GM06990 (cell line): ENCODE measurements at places on chromosomes 6 and 20.

- no peak for DNase-seq
Measured at GRCh38 chr6:73969971-73970970, 274.3 kb downstream of the CD109 start.

GRCh38 chr6:34916348-34916967 is 27.4 kb downstream of the ANKS1A start:
- no peak for DNase-seq

- no peak for DNase-seq
Measured at GRCh38 chr6:56804996-56805395, 149.9 kb upstream of the BEND6 start.

DNA sequence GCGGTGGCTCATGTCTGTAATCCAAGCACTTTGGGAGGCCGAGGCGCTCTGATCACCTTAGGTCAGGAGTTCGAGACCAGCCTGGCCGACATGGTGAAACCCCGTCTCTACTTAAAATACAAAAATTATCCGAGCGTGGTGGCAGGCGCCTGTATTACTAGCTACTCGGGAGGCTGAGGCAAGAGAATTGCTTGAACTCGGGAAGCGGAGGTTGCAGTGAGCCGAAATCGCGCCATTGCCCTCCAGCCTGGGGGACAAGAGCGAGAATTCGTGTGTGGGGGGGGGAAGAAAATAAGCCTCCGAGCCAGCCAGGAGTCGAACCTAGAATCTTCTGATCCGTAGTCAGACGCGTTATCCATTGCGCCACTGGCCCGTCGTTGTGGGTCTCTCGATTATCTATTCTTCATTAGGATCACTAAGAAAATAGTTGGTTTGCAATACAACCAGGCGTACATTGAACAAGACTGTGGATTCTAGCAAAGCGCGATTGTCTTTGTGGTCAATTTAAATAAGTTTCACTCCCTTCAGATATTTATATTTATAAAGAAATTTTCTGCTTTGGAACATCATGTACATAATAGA is 33.9 kb upstream of the PRSS16 start:
- peak; percentile 51 for DNase-seq

DNA sequence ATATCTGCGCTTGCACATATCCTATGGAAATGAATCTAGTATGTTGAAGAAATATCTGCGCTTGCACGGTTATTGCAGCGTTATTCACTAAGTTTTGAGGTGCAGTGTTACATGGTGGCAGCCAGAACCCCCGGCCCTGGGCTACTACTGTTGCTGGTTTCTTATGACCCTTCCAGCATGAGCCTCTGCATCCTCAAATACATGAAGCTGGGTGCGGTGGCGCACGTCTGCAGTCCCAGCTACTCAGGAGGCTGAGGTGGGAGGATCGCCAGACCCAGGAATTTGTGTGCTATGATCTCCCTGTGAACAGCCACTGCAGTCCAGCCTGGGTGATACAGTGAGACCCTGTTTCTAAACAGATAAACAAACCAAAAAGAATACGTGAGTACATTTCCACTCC is 9.3 kb upstream of the CEBPB start:
- no peak for DNase-seq

GRCh38 chr20:39968495-39968894 is 720.5 kb downstream of the MAFB start:
- DNase-seq = no peak

DNA sequence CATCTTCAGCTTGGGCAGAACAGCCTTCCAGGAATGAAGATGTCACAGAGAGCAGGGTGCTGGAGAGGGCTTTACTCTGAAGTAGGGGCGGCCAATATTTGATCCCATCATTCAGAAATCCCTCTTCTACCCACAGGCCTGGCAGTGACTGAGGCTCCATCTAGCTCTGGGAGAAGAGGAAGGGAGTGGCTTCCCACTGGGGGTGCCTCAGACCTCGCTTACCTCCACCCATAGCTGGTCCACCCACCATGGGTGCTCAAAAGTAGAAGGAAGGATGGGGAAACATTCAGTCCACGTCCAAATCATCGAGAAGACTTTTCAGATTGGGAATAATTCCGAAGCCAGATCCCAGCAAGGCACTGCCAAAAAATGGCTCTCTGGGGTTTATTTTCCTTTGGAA is 11.8 kb upstream of the THBD start:
- DNase-seq = no peak

- no peak for DNase-seq
Measured at GRCh38 chr20:17636523-17637412, 45.3 kb downstream of the RRBP1 start.

DNA sequence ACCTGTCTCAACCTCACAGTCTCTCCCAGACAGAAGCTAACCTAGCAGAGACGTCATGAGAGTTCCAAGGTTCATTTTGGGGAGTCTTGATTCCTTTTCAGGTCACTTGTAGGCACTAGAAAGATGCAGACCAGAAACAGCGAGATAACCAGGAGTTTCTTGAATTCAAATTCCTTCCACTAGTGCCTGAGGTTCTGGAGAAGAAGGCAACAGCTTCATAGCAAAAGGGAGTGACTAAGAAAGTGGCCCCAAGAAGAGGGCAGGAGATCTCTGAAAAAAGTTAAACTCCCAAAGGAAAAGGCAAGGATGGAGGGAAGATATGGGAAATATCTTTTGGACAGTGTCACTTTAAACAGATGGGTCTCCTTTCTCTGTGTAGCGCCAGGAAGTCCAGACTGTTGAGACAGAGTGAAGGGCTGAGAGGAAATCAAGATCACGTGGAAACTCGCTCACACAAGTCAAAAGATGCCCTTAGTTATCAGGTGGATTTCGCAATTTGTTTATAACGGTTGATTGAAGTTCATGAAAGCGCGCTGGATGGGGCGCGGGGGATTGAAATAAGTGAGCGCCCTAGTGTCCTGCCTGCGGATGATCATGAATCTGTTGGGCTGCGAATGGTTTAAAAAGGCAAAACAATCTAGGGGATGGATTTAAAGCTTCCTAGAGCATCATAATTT is 4.8 kb upstream of the PRSS16 start:
- DNase-seq = no peak

DNA sequence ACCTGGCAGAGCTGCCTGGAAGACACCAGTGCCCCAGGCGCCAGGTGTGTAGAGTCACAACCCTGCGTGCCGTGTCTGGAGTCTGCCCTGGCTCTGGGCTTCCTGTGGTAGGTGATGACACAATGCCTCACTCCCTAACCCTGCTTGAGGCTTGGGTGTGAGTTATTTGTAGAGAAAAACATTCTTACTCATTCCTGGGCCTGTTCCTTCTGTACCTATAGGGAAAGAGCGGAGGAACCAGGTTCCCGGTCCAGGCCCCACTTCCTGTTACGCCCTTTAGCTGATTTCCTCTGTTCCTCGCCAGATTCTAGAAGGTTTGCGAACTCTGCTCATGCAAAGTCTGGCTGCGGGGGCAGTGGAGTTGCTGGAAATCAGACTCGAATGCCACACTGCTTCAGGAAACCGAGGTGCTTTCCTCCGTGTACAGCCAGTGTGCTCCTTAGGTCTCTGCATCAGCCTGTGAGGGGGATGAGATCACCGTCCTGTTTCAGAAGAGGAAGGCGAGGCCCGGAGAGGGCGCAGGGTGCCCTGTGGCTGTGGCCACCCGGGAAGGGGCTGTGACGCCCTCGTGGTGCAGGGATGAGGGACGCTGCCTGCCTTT is 67.1 kb upstream of the DUSP22 start:
- peak; percentile 84 for DNase-seq

DNA sequence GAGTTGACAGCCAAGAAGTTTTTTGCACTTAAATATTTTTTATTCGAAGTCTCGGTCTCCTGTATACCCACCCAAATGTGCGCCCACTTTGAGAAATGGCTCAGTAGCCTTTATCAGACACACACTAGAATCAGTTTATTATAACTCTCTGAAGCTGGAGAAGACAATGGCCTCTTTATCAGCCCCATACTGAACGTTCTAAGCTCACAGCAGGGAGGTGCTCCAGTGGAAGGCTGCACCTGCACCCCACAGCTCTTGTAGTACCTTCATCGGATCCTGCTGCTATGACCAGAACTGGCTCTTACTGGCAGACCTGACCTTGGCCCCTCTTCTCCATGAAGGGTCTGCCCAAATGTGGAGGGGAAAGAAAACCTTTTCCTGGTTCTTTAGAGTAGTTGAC is 165.0 kb upstream of the SCGN start:
- DNase-seq = no peak

GRCh38 chr20:63072991-63073737 is 66.4 kb upstream of the BHLHE23 start:
- DNase-seq = no peak

DNA sequence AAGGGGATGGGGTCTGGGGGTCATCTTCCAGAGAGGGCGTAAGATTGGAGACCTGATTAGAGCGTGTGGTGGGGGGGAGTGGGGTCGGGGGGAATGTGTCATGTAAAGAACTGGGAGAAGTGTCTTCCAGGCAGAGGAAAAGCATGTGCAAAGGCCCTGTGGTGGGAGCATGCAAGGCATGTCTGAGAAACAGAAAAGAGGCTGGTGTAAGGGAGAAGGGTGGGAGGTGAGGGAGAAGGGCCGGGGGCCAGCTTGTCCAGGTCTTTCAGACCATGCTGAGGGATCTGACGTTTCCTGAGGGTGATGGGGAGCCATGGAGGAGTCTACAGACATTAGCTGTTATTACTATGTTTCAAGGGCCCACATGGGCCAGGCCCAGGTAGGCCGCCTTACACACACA is 30.4 kb upstream of the FKBP1A start:
- no peak for DNase-seq

DNA sequence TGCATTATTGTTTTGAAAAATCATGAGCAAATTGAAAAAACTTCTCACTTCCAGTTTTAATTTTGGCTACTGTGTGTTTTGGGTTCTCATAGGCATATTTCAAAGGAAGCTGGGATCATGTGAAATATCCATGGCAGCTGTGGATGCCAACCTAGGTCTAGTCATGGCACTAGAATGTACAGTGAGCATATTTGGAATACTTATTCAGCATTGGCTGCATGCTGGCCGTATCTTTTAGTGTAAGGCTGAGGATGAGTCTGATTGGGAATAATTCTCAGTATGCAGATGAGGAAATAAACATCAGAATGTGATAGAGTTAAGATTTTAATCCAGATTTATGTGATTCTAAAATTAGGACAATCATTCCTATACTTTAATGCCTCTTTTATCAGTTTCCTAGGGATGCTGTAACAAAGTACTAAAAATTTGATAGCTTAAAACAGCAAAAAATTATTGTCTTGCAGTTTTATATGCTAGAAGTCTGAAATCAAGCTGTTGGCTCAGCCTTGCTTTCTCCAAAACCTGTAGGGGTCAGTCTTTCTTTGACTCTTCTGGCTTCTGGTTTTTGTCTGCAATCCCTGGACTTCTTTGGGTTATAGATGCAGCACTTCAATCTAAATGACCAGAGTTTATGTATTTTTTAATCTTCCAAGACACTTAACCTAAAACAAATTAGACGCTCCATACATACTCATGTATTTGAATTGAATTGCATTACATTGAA is 37.7 kb upstream of the DEFB112 start:
- no peak for DNase-seq

DNA sequence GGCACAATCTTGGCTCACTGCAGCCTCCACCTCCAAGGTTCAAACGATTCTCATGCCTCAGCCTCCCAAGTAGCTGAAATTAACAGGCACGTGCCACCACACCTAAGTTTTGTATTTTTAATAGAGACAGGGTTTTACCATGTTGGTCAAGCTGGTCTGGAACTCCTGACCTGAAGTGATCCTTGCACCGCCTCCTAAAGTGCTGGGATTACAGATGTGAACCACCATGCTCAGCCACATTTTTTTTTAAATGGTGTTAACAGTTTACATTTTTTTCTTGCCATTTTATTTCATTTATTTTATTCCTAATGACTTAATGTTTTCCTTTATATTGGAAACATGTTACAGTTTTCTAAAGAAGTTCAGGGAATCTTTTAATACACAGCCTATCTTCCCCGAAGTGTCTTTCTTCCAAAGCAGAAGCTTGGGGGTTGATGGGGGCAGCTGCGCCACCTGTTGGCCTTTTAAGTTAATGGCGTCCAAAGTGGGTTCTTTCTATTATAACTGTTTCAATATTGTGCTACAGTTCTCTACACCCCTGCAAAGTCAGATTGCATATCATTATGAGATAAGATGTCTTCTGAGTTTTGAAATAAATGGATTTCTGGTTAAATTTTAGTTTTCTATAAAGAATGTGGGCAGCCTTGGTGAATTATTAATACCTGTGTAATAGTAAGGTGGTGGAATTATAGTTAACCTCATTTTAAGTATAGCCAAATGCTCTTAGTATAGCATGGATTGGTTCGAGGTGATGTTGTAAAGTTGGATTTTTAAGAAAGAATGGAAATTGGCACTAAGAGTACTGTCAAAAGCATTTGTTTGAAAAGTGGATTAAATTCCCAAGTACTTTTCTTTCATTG is 42.0 kb upstream of the PLCG1 start:
- no peak for DNase-seq

- DNase-seq = no peak
Measured at GRCh38 chr6:83098589-83098988, 31.1 kb downstream of the DOP1A start.

- DNase-seq = no peak
Measured at GRCh38 chr6:35321091-35321490, 21.3 kb upstream of the PPARD start.

- DNase-seq = no peak
Measured at GRCh38 chr6:37814374-37814773, 5.2 kb upstream of the ZFAND3 start.

GRCh38 chr6:34568341-34569201 is 12.4 kb upstream of the SPDEF start:
- DNase-seq = no peak

GRCh38 chr20:62500237-62500864 is 24.6 kb upstream of the GATA5 start:
- peak; percentile 67 for DNase-seq

DNA sequence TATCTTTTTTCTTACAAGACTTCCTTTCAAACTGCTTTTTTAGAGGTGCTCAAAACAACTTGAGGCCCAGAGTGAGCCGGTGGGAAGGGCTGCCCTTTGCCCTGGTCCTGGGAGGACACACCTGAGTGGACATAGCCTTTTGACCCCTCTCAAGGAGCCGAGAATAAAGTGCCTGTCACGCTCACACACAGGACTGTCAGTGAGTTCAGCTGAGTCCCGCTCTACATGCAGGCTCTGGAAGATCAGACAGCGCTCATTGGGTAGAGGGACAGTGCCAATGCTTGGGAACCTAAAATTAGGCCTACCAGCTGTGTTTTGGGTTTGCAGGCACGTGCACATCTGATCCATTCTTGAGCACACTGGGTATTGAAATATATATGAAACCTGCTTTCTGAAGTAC is 387.8 kb downstream of the CD83 start:
- no peak for DNase-seq

GRCh38 chr6:31356216-31356945 is 598 bp downstream of the HLA-B start:
- peak; percentile 75 for DNase-seq
